ENCODE measurements at places on chromosomes 1 and 21. TPM values are rescaled to one million over a fixed set of nuclear protein-coding genes. Genes with fewer than 3 reads are reported as not detected.
A peak's percentile ranks its signal among the peaks of the same experiment; 100 is the strongest.

DNA sequence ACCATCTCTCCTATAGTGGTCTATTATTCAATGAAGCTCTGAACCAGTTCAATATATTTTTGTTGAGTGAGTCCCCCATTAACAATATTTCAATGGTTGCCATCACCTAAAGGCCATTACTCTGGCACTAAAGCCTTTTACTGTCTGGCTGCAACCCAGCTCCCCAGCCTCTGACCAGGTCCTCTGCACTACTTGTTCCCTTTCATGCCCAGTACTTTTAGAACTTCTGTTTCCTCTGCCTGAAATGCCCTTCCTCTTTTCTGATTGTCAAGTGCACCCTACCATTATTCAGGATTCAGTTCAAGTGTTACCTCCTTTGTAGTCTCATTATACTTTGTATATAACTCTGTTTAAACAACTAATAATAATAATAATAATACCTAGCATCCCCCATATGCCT is 30.4 kb upstream of the ZFYVE9 start:
- no peak for DNase-seq

DNA sequence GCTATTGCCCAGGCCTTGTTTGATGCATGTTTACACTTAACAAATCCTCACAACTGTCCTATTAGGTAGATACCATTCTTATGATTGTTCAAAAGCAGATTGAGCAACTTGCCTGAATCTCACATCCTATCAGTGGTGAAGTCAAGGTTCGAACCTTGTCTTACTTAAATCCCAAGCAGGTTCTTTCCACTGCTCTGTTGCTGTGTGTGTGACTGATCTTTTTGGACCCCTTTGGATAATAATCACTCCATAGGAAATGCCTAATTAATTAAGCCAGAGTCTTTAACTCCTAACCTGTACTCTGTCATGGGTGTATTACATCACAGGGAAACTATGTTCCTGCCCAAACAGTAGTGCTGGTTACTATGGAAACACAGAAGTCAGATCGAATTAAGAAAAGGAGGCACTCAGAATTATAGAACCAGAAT is 84.2 kb downstream of the SPATA46 start:
- DNase-seq, result no peak

DNA sequence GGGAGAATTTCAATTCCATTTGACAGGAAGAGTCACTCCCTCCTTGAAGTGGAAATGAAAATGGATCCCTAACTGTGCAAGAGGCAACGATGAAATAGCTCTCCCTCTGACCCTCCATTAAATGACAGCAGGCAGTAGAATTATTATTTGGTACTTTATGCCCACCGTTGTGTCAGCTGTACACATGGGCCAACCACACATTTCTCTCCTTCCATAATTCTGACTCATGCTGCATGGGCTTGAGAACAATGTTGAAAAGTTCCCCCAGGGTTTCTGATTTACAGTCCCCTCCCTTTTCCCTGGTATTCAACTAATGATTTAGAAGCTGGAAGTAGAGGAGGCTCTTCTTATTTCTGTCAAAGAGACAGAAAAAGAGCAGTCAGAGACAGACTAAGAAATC is 103.5 kb downstream of the RGS7 start:
- no peak for DNase-seq

- DNase-seq, result peak; percentile 84
Measured at GRCh38 chr1:16905110-16905867, 9.5 kb downstream of the RNU1-2 start.

DNA sequence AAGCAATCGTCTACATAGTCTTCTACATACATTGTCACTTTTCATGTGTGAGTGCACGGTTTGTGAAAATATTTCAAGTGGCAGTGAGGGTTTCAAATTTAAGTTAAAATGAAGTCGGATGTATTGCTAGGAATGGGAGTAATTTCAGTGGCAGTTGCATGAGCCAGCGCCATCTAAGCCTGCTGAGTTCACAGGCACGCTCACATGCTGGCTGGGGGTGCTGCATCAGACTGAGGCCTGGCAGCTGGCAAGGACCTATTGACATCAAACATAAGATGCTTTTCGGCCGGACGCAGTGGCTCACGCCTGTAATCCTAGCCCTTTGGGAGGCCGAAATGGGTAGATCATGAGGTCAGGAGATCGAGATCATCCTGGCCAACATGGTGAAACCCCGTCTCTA is 80.7 kb downstream of the UBE4B start:
- no peak for DNase-seq

Gene CCDC181
- not detected for total RNA-seq

All from OCI-LY7 (cell line).